ENCODE measurements at places on chromosomes 12 and 14.
A peak's percentile ranks its signal among the peaks of the same experiment; 100 is the strongest.

GRCh38 chr14:63857466-63858030 is 4.7 kb downstream of the SYNE2 start:
- peak; percentile 23 for DNase-seq

GRCh38 chr12:70637303-70638085 is at the start of gene PTPRB:
PTPRB (minus strand) TSS chr12:70637429; CDS start chr12:70637395, 34 bp downstream.
- DNase-seq, result no peak

- DNase-seq, result no peak
Observed at GRCh38 chr12:79058342-79058741, 193.8 kb downstream of the SYT1 start.

DNA sequence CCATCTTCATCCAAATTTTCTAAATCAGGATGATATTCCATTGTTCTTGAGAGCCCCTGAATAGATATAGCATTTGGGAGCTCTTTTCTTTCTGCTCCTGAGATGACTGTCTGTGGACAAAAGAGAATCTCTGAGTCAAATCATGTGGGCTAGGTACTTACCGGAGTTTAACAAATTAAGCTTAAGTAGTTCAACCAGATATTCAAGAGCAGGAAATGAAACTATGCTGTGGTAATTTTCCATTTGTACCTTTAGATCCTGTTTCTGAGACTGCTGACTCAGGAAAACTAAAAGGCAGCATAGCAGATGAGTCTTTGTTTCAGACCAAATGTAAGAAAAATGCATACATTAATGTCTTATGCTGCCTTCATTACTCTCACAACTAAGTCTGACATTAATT is at the start of gene CLEC7A:
Gene CLEC7A, minus strand, starts transcription at position 158 of the 400 bp plus-strand sequence. Its CDS starts 117 bp downstream, at position 41.
- DNase-seq, result no peak

DNA sequence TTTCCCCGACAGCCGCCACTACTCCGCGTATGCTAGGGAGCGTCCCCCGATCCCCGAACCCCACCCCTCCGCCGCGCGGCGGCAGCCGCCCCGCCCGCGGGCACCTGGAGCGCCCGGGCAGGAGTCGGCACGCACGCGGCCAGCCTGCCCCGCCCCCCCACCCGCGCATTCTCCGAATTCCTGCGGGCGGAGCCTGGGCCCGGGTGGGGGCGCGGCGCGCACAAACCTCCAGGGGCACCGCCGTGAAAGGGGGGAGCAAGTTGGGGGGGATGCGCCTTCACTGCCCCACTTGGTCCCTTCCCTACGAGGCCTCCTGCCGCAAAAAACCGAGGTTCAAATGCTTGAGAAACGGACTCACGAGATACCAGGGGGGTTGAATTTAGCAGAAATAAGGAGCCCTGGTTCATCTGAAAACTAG is 1.7 kb downstream of the AJUBA start:
- DNase-seq, result peak; percentile 13

DNA sequence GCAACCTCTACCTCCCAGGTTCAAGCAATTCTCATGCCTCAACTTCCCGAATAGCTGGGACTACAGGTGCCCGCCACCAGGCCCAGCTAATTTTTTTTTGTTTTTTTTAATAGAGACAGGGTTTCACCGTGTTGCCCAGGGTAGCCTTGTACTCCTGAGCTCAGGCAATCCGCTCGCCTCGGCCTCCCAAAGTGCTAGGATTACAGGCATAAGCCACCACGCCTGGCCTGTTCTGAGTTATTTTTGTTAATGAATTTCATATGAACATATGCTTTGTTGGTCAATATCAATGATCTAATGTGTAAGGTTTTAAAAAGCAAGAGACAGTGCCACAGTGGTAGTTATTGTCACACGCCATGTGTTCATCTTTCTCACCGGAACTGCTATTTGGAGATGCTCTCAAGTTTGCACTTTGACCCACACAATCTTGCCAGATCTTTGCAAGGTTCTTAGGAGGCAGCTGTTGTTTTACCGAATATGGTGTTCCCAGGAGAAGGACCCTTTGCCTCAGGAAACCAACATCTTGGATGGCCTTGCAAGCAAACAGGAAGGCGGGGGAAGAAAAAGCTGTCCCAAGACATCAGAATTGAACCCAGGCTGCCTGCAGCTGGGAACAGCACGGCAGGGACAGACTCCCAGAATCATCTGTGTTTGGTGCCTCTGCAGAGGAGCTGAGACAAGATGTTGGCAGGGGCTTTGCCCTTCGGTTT is 30.0 kb downstream of the GALNT16 start:
- DNase-seq, result no peak

- no peak for DNase-seq
Observed at GRCh38 chr14:68950111-68950510, 29.0 kb downstream of the ACTN1 start.

DNA sequence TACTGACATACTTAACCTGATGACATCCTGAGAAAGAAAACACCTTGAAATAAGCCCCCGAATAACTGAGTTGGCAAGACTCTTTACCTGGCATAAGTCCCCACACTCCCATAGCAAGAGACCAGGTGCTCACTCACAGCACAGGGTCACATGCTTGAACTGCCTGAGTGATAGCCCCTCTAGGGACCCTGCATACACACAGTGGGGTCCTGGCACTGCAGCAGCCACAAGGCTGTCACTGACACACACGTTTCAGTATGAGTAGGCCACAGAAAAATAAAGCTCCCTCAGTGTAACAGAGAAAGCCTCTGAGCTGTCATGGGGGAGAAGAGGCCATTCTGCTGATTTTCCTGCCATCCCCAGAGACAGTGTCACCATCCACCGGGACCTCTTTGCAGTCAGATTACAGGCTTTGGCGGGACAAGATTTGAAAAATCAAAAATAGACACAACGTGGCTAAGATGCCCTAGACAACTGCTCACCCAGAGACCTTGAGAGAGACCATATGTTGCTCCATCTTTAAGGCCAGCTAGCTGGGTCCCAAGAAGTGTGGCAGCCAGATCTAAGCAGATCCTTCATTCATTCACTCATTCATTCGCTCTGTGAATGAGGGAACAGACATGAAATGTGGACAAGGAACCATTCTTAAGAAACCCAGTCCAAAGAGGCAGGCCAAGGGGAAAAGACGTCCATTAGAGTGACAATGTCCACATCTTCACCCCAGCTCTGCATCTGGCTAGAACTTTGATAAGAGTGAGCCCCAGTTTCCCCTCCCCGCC is 1.6 kb downstream of the SCARB1 start:
- DNase-seq, result no peak

GRCh38 chr12:68420225-68421010 is 88.3 kb upstream of the MDM1 start:
- no peak for DNase-seq

DNA sequence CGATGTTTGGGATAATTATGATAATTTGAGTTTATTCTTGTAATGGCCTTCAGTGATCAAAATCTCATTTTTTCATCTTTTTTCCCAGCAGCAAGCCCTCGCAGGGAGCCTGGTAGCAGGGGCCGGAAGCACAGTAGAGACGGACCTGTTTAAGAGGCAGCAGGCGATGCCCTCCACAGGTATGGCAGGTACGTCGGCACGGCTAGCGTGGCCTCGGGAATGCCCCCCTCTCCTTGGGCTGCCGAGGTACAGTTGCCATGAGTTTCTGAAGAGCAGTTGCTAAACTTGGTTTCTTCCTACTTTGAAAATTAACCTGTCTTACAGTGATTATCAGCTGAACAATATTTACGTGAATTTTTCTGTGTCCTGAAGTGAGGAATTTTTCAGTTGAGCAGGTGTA is 29.9 kb downstream of the EP400 start:
- no peak for DNase-seq

DNA sequence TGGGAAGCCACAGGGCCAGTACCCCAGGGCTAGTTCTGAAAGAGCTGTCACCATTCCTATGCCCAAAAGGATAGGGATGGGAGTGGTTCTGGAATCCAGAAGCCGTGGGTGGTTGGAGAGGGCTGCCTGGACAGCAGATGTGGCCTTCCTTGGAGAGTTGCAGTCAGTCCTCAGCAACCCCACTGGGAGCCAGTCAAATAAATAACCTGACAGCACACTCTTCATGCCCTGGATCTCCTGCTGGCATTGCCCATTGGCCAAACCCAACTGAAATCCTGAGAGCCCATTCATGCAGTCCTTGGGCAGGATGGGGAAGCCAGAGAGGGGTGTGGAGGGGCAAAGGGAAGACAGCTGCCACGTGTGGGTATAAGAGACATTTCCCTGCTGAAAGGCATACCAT is 128.2 kb downstream of the PTPN11 start:
- DNase-seq, result no peak

GRCh38 chr14:31487886-31488285 is at the start of gene GPR33:
GPR33 (minus strand) TSS chr14:31488039; CDS start chr14:31483965, 4,074 bp downstream.
- DNase-seq, result no peak

DNA sequence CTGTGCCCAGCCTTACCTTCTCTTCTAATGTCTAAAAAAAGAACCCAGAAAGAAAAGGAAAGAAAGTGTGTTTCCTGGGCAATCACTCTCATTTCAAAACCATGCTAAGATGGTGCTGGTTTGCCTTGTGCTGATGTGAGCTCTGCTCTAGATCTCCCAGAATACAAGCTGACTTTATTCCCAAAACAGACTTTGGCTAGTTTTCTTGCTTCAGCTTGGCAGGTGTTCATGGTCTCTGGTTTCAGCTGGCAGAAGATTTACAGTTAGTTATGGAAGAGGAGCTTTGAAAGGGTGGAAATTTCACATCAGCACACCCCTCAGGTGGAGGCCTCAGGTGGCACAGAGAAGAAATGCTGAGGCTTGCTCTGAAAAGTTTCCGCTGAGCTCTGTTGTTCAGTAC is 34.4 kb downstream of the PPP1R36 start:
- no peak for DNase-seq

DNA sequence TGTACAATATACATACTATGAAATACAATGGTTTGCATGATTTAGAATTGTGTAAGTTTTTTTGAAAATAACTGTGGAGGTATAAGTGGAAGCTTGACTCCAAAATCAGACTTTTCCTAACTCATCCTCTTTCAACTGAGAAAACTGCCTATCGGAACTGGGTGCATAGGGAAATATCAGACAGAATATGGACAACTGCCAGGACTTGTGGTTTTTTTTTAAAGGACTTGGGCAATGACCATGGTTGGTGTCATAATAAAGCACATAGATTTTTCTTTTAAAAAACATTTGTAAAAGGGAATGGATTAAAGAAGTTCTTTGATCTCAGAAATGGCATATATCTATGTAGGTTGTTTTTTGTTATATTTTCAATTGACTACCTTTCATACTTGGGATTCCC is 53.3 kb upstream of the LRRK2 start:
- no peak for DNase-seq

- no peak for DNase-seq
Observed at GRCh38 chr14:50845166-50845565, 14.2 kb upstream of the NIN start.

- DNase-seq, result peak; percentile 11
Observed at GRCh38 chr12:107134558-107134957, 41.2 kb upstream of the CRY1 start.

DNA sequence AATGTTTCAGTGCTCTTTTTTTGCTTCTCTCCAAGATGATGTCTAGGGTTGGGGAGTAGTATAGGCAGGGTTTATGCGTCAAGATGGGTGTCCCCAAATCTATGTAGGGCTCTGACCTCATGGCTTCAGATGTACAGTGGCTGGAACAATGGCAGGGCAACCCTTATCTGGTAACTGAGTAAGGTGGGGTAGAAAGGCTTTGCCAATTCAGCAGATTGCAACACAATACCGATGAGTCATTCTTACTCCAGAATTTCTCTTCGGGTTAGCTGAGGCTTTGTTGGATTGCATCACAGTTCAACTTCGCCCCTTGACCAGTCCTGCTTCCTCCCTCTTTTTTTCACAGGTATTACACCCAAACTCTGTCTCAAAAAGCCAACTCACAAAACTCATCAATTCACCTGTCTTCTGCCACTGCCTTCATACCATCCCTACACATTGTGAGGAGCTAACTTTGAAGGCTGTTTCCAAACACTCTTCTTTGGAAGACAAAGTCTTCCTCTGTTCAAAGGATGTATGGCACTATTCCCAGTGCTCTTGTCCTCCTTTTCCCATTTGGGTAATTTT is 190.2 kb upstream of the CNOT2 start:
- no peak for DNase-seq

- no peak for DNase-seq
Observed at GRCh38 chr12:71958457-71958856, 19.8 kb downstream of the TPH2 start.

GRCh38 chr14:57659052-57659451 is 165.4 kb upstream of the CCDC198 start:
- no peak for DNase-seq

DNA sequence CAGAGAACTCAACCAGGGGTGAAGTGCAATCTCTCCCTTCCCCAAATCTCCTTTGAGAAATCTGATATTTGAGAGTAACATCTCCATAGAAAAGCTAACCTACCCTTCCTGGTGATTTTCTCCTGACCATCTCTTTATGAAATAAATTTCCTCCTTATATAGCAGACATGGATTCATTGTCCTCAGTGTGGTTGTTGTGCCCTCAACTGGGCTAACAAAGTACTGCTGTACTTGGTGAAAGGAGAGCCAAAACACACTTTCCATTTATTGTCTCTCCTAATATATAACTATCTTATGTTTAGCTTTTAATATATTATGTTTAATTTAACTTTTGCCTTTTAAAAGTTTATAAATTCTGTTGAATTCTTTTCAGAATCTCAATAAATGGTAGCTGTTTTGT is 65.1 kb upstream of the SLCO1B1 start:
- DNase-seq, result no peak

GRCh38 chr14:98181768-98182167 is 1090.2 kb downstream of the BCL11B start:
- DNase-seq, result no peak

DNA sequence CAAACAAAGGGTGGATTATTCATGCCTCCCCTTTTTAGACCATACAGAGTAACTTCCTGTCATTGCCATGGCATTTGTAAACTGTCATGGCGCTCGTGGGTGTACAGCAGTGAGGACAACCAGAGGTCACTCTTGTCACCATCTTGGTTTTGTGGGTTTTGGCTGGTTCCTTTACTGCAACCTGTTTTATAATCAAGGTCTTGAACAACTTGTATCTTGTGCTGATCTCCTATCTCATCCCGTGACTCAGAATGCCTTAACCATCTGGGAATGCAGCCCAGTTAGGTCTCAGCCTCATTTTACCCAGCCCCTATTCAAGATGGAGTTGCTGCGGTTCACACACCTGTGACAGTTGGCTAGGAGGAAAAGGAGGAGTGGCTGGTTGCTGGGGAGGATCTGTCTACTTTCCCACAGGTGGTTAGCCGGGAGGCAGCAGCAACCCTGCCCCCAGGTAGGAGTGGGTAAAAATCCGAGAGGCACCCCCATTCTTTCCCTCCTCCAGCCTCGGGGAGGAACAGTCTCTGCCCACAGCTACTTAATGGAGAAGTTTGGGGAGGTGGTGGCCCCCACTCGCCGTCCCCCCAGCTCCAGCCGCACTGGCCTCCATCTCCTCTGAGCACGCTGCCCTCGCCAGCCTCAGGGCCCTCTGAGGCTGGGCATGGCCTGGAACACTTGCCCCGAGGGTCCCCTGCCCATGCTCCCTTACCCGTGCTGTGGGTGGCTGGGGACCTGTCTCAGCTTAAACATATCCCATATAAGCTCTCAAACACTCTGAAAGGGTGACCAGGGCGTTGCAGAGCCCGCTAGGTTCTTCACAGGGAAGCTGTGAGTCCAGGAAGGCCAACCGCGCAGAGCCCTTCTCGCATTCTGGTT is 41.7 kb downstream of the SMIM41 start:
- no peak for DNase-seq

GRCh38 chr12:7114008-7114407 is 5.0 kb upstream of the C1RL start:
- DNase-seq, result no peak
